ENCODE measurements at places on chromosomes 11 and 22. TPM values are rescaled to one million over a fixed set of nuclear protein-coding genes. Genes with fewer than 3 reads are reported as not detected.

Gene FAM89B
- total RNA-seq: 18.4 TPM

Gene KRTAP5-2
- not detected for total RNA-seq

Gene KRTAP5-7
- total RNA-seq: not detected

Gene CCDC81
- 0.51 TPM for total RNA-seq

Gene B4GALNT4
- total RNA-seq: 61.5 TPM

DNA sequence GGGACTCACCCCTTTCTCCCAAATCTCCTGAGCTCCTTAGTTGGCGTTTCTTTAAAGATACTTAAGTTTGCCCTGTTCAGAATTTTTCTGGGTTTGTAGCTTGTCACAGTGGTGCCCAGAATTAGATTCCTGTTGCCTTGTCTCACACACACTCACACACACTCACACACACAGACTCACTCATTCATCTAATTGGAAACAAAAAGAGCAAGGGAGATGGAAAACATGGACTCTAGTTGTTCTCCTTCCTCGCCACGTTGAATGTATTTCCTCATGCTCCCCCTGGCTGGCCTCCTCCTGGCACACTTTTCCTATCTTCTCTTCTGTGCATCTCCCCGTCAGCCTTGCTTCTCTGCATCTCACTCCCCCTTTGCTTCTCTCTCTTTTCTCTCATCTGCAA lies 752.3 kb downstream of the NTM start:
- no peak for DNase-seq

- no peak for DNase-seq
These were observed 1.1 kb downstream of the IL18BP start for GRCh38 chr11:71999798-72000197.

GRCh38 chr11:72637198-72637597 lies 37.0 kb downstream of the PDE2A start:
- no peak for DNase-seq

GRCh38 chr11:107598225-107599139 lies 7.5 kb downstream of the ELMOD1 start:
- no peak for DNase-seq

DNA sequence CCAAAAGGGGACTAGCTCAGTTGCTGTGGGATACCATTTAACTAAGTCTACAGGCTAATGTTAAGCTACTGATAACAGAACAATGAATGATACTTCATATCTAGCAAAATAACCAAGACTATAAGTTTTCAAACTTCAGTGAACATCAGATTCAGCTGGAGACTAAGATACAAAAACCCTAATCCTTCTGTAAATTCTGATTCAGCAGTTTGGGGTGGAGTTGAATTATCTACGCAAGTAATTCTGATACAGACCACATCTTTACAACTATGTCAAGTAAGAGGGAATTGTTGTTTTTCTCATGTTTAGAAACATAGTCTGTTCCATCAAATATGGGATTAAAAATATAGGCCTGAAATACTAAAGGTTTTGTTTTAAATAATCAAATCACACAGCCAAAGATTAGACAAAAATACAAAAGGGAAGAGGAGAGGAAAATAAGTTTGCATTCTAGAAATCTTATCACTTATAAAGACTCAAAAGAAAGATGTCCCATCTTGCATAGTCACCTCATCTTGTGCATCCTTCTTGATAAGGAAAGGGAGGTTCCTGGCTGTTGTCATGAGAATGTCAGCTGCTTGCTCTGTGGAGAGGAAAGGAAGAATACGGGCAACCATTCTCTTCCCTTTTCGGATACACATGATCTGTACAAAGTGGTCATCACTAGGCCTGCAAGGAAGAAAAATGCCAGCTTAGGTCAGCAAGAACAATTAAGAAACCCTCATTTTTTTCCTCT lies 21.4 kb downstream of the PATL1 start:
- no peak for DNase-seq

DNA sequence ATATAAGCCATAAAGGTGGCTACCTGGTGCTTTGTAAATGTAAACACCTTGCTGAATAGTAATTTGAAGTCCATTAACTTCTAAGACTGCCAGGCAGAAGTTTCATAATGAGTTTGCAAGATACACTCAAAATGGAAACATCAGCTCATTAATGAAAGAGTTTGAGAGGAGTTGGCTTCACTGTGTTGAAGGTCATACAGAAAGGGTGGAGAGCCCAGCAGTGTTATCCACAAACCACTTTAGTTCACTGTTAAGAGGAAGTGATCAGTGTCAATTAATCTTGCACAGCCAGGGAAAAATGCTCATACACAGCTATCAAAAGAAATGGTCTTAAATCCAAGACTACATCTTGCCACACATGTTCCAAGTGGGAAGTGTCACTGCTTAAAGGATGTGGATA lies 689.4 kb downstream of the JRKL start:
- no peak for DNase-seq

- DNase-seq: no peak
These were observed 36.2 kb upstream of the BRSK2 start for GRCh38 chr11:1353383-1354124.

DNA sequence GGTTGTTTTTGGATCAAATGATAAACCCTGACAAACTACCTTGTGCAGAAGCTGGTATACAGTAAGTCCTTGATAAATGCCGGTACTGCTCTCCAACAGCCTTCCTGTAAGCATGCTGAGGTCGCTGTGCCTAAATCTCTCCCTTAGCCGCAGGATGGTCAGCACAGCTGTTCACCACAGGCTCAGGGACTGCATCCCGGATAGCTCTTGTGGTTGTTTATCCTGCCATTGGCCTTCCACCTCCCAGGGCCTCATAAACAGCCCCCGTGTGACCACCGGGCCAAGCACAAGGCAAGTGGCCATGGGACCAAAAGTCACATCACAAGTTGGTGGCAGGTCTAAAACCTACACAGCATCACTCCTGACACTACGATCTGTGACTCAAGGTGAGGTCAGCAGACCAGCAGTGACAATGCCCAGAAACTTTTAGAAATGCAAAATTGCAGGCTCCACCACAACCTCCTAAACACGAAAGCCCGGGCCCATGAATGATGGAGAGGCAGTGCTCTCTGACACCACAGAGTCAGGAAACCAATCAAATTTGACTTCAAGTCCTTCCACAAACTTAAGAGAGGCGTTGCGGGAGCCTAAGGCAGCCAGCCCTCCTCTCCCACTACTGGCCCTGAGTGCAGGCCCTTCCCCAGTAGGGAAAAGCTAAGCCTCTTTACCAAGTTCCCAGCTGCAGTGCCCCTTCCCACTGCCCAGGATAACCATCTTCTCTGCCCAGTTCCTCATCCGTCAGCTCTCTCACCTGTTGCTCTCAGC lies 3.9 kb downstream of the SPATA19 start:
- no peak for DNase-seq

GRCh38 chr11:124153821-124154220 lies 29.3 kb upstream of the OR10D3 start:
- DNase-seq: no peak

DNA sequence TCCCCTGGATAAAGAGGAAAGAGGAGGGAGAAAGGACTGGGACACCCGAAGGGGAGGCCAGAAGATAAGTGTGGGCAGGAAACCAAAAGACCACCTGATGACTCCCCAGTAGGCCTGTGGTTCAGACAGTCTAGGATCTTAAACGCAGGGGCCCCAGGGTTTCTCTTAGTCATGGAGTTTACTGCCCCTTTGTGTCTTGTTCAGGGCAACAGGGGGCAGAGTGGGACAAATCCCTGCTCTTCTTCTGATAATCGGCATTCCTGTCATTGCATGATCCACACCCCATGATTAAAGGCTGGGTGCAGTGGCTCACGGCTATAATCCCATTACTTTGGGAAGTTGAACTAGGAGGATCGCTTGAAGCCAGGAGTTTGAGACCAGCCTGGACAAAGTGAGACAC lies 4.7 kb upstream of the TMPRSS13 start:
- DNase-seq: no peak

DNA sequence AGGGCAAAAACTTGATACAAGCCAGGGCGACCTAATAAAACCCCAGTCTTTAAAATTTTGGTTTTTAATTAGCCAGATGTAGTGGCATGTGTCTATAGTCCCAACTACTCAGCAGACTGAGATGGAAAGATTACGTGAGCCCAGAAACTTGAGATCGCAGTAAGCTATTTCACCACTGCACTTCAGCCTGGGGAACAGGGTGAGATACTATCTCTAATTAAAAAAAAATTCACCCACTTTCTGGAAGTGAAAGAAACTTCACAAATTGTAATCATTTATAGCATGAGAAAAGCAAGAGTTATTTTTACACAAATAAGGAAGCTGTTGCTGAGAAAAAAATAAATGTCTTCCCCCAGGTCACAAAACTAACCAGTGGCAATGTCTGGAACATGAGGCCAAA lies 882 bp upstream of the GLYATL2 start:
- no peak for DNase-seq

DNA sequence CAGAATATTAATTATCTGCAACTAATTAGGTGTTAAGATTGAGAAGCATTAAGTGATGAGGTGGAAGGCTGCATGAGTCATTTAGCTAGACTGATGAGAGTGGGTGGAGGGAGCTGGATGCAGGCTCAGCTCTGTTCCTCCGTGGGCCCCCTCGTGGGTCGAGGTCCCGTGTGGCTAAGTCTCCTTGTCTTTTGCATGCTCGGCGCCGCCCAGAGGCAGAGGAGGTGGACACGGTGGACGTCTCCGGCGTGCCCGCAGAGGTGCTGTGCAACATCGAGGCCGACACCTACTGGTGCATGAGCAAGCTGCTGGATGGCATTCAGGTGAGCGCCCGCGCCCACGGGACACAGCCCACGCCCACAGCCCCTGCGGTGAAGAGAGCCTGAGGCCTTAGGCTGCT lies 211.6 kb downstream of the TBC1D22A start:
- DNase-seq: no peak

DNA sequence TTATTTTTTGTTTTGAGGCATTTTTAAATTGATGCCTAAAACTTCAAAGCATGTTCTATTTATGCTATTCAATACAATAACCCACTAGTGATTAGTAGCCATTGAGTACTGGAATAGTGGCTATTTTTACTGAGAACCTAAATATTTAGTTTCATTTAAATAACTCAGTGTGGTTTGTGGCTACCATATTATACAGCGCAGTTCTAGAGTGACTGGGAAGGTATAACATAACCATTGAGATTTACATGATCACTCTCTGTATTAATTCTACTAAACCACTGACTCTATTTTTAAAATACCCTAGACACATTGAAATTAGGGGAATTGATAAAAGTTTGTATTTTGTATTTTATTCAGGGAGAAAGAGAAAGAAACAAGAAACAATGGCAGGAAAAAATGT lies 441.2 kb downstream of the CNTN5 start:
- no peak for DNase-seq

GRCh38 chr11:12606597-12606996 lies 67.6 kb upstream of the TEAD1 start:
- no peak for DNase-seq
